ENCODE measurements at places on chromosomes 1 and 21. TPM values are rescaled to one million over a fixed set of nuclear protein-coding genes. Genes with fewer than 3 reads are reported as not detected.
A peak's percentile ranks its signal among the peaks of the same experiment; 100 is the strongest.

GRCh38 chr1:32454726-32455125 is 10.1 kb upstream of the ZBTB8B start:
- no peak overlapping the region for H3K4me3 ChIP-seq
- H3K4me1 ChIP-seq = no peaks in the 10 kb centered on the region
- no peak for DNase-seq
- no peaks in the 10 kb centered on the region for H3K36me3 ChIP-seq
- no peaks in the 10 kb centered on the region for H3K27me3 ChIP-seq

Gene KCNN3
- total RNA-seq = 1.1 TPM

Gene OR2L5
- total RNA-seq = 0.40 TPM

- no peak for DNase-seq
- H3K27ac ChIP-seq = peak overlapping the region; percentile 59
- peaks cover 5% of the 10 kb centered on the region for H3K36me3 ChIP-seq
- H3K4me1 ChIP-seq = peaks cover 22% of the 10 kb centered on the region
Observed at GRCh38 chr1:204463125-204464060, 31.2 kb downstream of the PIK3C2B start.

Gene PGLYRP3
- total RNA-seq = not detected

Gene TP73
- 0.38 TPM for total RNA-seq

DNA sequence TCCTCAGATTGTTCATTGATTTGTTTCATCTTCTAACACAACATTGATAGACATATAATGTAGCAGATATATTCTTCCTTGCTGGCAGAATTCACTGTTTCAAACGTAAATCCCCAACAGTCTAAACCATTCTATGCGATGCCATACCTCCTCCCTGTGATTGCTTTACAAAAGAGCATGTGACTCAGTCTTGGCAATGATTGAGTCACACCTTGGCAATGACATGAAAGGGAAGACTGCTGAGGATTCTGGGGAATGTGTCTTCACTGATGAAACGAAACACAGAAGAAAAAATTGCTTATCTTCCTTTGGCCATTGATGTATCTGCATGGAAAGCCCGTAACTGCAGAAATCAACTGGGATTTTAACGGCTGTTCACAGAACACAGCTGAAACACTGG is 409.6 kb upstream of the ZRANB2 start:
- no peak for DNase-seq
- H3K4me1 ChIP-seq = no peaks in the 10 kb centered on the region
- H3K27me3 ChIP-seq = no peaks in the 10 kb centered on the region
- no peak overlapping the region for H3K27ac ChIP-seq
- no peaks in the 10 kb centered on the region for H3K36me3 ChIP-seq
- no peak overlapping the region for H3K4me3 ChIP-seq
